Activated T-cell treated with anti-CD3 and anti-CD28 coated beads, Interleukin-2, amount 50 U/mL, for 72 hours (primary cell): ENCODE measurements at places on chromosomes 12 and 14. TPM values are rescaled to one million over a fixed set of nuclear protein-coding genes. Genes with fewer than 3 reads are reported as not detected.

Gene AQP6
- total RNA-seq, result not detected

Gene NINJ2
- 3.0 TPM for total RNA-seq

Gene DBX2
- total RNA-seq, result not detected

Gene LRRC10
- not detected for total RNA-seq

Gene SLC25A21
- total RNA-seq, result not detected

Gene KLRG1
- 5.5 TPM for total RNA-seq

Gene PYM1
- total RNA-seq, result 35.1 TPM

- DNase-seq, result no peak
Measured at GRCh38 chr14:65471038-65471878, 58.7 kb downstream of the FUT8 start.

GRCh38 chr12:68102731-68103130 is 56.8 kb downstream of the IFNG start:
- DNase-seq, result no peak

DNA sequence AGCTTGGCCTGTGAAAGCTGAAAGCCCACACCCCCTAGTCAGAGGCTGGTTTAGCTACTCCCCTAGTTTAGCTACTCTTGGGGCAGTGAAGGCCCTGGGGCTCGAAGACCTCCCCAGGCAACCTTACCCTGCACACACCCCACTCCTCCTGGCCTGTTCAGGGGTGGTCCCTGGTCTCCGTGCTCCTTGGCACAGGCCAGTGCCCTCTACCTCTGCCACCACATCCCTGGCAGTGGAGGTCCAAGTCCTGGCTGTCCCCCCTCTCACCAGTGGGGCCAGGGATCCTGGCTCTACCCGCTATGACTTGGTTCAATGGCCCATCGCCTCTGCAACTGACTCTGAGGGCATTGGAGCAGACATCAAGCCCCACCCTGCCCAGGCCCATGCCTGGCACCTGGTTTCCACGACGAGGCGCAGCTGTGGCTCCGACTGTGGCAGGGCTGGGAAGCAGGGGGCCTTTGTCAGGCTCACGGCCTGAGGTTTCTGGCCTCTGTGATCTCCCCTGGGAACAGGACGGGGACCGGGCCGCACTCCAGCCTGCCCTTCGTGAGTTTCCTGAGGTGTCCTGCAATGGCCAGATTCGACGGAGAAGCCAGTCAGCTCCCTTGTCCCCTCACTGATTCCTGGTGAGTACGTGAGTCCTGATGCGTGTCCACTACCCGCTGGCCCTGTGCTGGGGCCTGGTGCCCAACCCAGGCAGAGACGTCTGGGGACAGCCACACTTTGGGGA is 5.7 kb downstream of the TMEM121 start:
- no peak for DNase-seq

GRCh38 chr12:53561590-53561953 is 54.3 kb upstream of the NPFF start:
- no peak for DNase-seq

- DNase-seq, result no peak
Measured at GRCh38 chr12:63525831-63526230, 142.5 kb downstream of the DPY19L2 start.

DNA sequence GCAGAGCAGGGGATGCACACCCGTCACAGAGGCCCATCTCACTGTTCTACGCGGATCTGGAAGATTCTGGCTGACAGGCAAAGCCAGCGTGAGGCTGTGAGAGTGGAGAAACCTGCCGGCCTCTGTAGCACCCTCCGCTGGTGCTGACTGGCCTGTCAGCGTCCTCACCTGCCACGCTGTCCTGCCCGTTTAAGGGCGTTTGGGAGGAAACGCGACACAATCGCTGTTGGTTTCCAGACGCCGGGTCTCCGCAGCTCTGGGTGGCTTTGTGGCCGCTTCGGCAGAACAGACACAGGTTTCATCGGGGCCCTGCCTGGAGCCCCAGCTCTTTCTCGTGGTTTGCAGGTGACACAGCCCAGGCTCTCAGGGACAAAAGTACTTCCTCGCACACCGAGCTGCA is 70.6 kb downstream of the NOC4L start:
- no peak for DNase-seq

DNA sequence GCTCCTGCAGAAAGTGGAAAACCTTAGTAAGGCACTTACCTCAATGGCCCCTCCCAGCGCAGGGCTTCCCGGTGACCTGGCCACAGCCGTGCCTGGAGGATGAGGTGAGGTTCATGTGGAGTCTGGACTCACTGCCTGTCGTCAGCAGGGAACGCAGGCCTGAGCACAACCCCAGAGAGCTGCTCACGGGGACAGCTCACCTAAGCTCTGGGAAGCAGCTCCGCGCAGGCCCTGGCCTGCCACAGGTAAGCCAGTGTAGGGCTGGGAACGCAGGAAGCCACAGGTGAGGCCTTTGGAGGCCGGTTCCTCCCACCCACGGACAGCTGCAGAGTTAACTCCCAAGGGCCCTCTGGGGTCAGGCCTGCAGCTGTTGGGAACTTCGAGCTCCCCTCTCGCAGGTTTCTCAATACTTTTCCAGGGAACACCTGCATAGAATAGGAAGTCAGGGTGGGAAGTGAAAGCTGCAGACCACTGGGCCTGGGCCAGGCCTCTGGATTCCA is 32.7 kb downstream of the ANAPC7 start:
- DNase-seq, result no peak

DNA sequence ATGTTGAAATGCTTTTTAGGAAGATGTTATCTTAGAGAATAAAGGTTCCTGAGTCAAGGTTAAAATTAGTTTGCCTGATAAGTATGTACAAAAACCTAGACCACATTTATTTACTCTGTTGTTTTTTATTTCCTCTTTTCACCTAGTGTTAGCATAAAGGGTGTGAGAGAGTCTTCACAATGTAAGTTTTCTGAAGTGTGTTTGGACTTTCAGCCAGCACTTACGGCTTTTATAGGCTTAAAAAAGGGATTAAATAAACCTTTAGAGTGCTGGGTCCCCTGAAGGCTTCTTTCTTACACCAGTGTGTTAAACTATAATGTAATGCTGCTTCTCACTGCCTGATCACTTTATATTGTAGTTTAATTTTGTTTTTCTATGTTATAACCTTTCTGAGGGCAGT is 27.2 kb downstream of the ARHGAP5 start:
- no peak for DNase-seq

GRCh38 chr12:50282721-50283228 is 545 bp downstream of the LIMA1 start:
- DNase-seq, result no peak

DNA sequence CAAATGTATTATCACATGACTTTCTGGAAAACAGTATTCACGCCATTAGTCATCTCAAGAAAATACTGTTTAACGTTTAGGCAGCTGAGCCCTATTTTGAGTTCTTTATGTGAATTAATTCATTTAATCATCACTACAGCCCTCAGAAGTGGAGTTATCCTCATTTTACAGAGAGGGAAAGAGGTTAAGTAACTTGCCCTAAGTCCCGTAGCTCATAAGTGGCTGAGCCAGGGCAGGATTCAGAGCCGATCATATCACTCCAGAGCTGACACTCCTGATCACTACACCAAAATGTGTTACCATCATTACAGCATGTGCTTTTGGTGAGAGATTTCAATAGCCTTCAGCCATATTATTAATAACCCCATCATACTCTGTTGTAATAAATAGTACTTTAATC is 210.6 kb downstream of the FBXL14 start:
- no peak for DNase-seq

- no peak for DNase-seq
Measured at GRCh38 chr14:34025325-34026017, 74.6 kb upstream of the EGLN3 start.

- no peak for DNase-seq
Measured at GRCh38 chr12:39144613-39145061, 239.2 kb upstream of the CPNE8 start.

DNA sequence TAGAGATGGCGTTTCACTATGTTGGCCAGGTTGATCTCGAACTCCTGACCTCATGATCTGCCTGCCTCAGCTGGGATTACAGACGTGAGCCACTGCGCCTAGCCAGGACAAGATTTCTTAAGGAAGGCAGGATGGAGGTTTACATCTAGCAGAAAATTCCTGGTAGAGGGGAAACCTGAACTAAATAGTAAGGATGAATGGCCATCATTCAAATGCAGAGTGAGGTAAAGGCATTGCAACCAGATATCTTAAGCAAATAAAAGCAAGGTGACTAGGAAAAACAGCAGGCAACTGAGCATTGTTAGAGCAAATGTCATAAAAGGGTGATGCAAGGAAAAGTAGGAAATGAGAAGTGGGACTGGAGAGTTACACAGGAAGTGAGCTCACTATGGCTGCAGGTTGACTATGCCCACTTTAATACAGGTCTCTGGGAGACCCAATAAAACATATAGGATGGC is 133.0 kb downstream of the SOX5 start:
- DNase-seq, result no peak

GRCh38 chr12:86698641-86698980 is 442.4 kb upstream of the MGAT4C start:
- DNase-seq, result no peak

DNA sequence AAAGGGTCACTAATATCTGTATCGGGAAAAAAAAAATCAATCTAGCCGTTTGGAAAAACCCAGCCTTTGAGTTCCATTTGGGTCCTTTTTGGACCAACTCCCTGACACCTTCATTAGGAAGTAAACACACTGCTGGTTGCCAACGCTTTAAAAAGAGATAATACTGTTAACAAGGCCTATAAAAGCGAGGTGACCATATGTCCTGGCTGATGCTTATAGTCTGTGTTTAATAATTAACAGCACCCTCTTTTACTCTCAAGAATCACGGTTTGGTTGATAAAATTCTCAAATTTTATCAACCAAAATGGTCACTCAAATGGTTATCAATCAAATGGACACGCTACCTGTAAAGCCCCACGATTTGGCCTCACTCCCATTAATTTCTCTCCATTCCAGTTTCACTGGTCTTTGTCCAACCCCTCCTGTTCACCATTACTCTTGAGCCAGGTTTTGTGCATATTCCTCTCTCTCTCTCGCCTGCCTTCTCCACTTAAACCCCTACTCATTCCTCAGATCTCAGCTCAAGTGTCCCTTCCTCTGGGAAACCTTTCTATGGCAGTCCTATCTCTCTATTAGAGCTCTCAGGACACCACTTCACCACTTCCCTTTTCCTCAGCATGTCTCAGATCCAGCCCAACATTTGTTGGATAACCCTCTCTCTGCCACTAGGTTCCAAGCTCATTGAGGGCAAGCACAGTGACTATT is 9.5 kb downstream of the BTG1 start:
- no peak for DNase-seq
